GOT3 (cell line): ENCODE measurements at places on chromosomes 16 and 17.
A peak's percentile ranks its signal among the peaks of the same experiment; 100 is the strongest.

DNA sequence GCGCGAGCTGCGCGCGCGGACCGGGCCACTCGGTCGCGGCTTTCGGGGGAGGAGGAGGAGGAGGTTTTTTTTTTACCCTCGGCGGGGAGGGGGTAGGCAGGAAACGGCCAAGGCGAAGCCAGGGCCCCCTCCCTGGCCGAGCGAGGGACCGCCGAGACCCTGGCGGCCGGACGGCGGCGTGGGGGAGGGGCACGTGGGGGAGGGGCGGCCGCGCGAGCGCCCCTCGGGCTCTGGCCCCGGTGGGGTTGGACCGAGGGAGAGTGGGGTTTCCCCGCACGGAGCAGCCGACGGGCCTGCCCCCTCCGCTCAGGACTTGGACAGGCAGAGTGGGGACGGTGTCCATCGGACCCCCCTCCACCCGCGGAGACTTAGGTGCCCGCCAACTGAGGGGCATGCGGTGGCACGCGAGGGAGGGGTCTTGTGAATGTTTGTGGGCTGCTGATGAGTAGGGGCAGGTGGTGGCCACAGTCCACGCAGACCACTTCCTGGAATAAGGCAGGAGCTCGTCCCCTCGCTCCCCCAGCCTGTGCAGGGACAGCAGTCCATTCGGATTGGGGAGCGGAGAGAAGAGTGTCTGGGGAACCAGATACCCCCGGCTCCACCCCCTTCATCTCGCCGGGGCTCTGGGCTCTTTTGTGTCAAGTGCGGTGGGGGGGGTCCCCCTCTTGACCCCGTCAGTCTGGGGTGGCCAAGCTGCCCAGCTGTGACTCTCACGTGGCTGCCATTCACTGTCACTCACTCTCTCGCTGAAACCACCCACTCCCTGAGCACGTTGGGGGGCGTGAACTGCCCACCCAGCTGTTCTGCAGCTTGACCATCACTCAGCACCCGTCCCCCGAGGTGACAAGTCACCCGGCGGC, 3.0 kb upstream of the CHD3 start:
- DNase-seq: no peak

DNA sequence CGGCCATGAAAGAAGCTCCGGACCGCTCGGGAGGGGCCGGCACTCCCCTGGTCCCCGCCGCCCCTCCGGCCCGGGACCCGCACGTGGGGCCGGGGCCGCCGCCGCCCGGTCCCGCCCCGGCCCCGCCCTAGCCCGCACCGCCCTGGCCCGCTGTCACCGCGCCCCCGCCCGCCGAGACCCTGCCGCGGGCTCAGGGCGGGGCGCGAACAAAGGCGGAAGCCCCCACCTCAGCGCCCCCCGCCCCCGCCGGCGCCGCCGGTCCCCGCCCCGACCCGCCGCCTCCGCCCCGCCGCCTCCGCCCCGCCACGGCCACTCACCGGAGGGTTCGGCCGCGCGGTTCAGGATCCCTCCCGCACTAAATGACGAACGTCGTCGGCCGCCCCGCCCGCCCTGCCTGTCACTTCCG, at the start of gene ARHGDIA:
Gene ARHGDIA (minus strand): TSS at position 357 of the 406 bp plus-strand sequence. CDS start 1,407 bp downstream, outside the sequence.
- DNase-seq: no peak

DNA sequence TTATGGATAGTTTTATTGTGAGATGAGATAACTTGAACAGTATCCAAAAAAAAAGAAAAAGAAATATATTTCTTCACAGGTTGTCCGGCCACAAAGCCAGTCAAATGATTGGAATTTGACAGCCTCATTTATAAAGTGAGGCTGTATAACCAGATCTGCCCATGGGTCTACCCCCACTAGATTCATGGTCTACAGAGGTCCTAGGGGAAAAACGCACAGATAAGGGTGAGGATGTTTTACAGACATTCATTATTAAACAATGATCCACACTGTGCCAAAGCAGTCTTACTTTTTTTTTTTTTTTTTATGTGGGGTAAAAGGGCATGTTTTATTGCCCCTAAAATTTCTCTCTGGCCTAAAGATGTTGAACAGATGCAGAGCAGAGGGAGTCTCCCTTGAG, 1503.0 kb upstream of the CDH8 start:
- DNase-seq: no peak

GRCh38 chr16:28205974-28206373, 5.8 kb downstream of the XPO6 start:
- no peak for DNase-seq

DNA sequence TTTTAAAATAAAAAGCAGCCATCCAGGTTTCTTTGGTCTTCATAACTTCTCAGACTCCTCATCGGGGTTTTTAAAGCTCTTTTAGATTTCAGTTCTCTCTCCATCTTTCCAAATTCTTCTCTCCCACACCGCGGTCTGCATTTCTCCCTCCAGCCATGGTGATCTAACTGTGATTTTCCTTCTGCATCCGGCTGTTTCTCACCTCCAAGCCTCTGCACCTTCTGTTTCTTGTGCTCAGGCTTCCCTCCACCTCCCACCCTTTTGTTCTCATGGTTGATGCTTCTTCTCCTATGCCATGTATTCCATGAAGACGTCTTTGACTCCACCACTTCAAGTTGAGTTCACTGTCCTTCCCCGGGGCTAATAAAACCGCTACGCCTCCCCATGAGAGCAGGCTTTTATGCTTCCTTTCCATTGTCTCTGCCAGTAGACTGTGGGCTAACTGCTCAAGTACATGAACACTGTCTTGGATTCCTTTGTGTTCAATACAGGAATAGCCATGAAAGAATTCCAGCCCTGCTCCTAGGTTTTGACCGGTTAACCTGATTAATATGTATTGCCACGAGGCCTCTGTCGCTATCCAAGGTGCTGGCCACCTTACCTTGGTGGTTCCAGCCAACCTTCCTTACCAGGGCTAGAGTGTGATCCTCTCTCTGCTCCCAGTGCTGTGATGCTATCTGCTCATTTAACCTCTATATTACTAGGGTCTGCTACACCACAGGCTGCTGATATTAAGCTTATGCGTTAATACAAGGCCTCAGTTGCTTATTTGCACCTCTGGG, 625.1 kb downstream of the HS3ST4 start:
- no peak for DNase-seq

DNA sequence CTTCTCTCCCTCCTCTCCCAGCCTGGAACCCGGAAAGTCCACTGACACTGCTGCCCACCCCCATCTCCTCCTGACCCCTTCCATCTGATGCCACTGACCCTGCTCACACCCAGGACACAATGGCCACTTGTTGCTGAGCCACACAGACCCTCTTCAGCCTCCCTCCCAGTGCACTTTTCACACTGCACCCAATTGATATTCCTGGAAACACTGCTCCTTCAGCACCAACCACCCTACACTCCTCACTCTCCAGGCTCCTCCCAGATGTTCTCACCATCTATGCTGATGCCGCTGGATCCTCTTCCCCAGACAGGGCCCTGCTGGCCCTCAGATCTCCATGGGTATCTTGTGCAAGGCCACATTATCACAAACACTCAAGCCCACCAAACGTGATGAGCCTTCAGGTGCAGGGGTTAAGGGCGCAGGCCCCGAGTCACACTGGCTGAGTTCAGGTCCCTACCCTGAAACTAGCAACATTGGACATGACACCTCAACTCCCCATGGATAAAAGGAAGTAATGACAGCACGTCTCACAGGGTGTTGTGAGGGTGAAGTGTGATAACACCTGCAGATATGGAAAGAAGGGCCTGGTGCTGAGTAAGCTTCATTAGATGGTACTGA, 238.1 kb downstream of the ZNF423 start:
- no peak for DNase-seq

- no peak for DNase-seq
These were observed 267.8 kb upstream of the FOXF1 start for GRCh38 chr16:86242244-86243122.

DNA sequence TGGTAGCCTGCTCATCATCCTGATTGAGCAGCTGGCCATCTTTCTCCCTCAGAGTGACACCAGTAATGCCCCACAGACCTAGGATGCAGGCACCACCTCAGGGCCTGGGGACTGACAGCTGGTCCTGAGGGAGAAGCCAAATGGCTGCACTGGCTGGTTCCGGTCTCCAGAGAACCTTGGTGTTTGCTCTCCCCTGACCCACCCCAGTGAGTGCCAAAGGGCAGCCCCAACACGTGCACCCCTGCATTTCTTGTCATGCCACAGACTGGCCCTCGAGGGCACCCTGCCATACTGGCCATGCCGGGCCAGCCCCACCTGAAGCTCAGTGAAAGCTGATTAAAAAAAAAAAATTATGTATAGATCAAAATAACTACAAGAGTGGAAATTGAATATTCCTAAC, 100.5 kb downstream of the WNT3 start:
- no peak for DNase-seq

GRCh38 chr16:85682516-85682915, 6.2 kb downstream of the GINS2 start:
- no peak for DNase-seq

DNA sequence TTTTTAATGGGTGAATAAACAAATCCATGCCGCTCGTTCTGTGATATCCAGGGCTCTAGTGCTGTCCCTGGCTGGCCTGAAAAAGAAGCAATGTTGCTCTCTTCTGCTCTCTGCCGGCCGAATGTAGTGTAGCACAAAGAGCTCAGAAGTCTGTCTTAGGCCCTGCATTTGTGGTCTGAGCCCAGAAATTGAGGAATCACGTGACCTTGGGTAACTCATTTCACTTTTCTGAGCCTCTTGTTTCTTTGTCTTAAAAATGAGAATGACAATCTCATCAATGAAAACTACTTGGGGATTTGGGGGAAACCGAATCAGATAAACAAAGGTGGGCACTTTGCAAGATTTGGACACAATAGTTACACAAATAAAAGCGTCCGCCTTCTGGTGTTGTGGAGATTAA, 381.6 kb upstream of the ASIC2 start:
- peak; percentile 28 for DNase-seq

DNA sequence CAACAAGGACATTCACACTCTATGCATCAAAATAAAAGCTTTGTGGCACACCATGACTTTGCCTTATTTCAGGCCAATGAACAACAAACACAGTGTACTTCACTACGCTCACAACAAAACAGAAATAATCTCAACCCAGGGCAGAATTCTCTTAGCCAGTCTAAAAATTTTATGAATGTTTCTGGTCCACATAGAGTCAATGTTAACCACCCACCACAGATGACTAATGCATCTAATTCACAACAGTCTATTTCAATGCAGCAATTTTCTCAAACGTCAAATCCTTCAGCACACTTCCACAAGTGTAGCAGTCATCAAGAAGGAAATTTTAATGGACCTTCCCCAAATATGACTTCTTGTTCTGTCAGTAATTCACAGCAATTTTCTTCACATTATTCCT, 101.7 kb downstream of the CHD9 start:
- no peak for DNase-seq

GRCh38 chr17:83199500-83200201, 120.2 kb downstream of the METRNL start:
- no peak for DNase-seq

DNA sequence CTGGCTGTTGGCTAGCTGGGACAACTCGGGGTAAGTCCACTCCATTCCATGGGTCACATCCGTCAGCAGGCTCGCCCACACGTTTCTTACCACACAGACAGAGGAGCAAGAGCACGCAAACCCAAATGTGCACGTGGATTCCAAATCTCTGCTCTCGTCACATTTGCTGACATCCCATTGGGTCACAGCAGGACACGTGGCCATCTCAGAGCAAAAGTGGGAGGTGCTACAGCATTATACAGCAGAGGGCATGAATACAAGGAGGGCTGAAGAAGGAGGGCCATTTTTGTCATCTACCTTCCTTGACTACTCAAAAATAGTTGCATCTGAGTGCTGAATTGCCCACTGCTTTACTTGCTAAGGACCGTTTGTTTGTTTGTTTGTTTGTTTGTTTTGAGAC, 84.7 kb downstream of the RBBP6 start:
- no peak for DNase-seq

DNA sequence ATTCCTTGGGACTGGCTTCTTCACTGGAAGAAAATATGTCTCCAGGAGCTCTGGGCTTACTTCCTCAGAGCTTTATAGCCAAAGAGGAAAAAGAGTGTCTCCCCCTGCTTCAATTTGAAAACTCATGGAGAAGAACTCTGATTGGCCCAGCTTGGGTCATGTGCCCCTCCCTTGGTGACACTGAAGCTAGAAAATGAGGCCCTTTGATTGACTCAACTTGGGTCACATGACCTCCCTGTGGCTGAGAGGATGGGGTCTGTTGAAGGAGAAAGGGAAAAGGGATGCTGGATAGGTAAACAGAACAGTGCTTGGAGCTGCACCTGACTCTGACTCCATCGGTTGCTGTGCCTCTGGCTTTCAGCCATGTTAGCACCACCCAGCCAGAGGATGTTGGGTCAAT, 70.6 kb upstream of the KSR1 start:
- no peak for DNase-seq

- DNase-seq: no peak
These were observed 34.4 kb downstream of the HNF1B start for GRCh38 chr17:37710344-37710886.

DNA sequence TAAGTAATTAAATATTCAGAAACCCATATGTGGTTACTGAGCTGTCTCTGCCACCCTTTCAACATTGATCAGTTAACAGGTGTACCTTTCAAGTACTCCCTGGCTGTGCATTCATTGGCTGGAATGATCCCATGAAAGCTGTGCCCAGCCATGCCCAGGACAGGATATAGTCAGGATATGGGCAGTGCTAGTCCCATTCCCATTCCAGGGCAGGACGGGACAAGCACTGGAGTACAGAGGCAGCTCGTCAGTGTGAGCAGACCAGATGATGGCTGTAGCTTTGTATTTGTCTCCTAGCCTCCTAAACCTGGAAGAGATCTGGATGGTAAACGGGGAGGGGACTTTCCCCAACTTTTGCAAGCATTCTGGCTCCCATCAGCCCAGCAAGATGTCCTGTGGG, 22.5 kb downstream of the HEATR3 start:
- no peak for DNase-seq

GRCh38 chr17:43614561-43614960, 47.2 kb downstream of the MEOX1 start:
- no peak for DNase-seq

GRCh38 chr17:33302394-33302793, 9.3 kb upstream of the ASIC2 start:
- DNase-seq: no peak

DNA sequence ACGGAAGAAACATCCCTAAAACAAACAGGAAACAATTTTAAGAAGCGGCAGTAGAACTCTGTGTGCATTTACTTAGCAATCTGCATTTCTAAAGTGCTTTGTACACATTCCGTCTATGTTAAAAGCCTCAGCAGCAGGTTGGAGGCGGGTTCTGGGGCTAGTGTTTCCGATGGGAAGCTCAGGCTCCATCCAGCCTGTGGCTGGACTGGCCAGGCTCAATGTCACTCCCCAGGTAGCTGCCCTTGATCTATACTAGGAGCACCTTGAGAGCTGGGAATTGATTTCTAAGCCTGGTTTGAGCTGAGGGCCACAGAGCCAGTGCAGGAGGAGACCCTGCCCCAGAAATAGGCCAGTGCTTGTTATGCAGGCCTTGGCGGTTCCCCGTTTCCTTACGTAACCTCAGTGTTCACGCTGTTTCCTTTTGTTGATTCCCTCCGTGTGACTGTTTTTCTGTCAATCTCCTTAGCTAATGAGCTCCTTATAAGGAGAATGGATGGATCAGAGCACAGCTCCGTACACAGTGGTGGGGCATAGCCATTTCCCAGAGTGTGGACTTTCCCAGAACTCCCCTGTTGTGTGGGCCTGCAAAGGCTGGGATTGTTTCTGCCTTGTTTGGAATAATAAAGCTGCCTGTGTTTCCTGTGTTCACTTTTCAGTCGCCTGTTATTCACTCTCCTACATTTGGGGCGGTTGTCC, 21.4 kb downstream of the ADORA2B start:
- DNase-seq: no peak

GRCh38 chr16:24729951-24730815, 732 bp downstream of the TNRC6A start:
- no peak for DNase-seq

GRCh38 chr17:38870259-38871165, 654 bp downstream of the LASP1 start:
- DNase-seq: no peak

- DNase-seq: no peak
These were observed 60.0 kb upstream of the SREBF1 start for GRCh38 chr17:17896746-17897145.
